Chondrocyte (in vitro differentiated cells): ENCODE measurements at places on chromosomes 16 and 17. TPM values are rescaled to one million over a fixed set of nuclear protein-coding genes. Genes with fewer than 3 reads are reported as not detected.

DNA sequence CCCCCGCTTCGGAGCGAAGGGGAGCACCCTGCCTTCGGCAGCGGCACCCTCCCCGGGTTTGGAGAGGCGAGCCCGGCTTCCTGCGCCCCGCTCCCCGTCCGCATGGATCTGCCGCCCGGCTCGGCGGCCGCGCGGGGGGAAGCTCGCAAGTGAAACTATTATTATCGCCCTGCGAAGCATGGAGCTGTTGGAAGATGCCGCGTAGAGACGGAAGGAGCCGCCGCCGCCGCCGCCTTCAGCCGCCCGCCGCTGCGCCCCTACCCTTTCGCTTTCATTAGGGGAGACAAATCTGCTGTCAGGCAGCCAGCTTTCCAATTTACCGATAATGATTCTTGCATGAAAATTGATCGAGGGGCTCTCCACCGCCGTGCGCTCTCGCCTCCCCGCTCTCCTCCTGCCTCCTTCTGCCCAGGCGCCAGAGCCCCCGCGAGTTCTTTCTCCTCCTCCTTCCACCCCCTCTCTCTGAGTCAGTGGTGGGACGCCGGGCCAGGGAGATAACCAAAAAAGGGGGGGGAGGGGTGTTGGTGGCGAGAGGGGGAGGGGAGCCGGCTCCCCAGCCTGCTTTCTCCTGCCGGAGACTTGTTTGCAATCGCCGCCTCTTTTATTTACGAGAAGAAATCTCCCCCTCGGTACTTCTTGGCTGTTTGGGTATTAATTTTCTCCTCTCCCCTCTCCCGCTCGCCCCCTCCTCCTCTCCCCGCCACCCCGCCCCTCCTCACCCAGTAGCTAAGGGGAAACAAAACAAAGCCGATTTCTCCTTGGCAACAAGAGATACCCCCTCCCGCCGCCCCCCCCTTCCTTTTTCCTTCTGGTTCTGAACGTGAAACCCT lies 58.0 kb upstream of the GSE1 start:
- DNase-seq, result no peak

DNA sequence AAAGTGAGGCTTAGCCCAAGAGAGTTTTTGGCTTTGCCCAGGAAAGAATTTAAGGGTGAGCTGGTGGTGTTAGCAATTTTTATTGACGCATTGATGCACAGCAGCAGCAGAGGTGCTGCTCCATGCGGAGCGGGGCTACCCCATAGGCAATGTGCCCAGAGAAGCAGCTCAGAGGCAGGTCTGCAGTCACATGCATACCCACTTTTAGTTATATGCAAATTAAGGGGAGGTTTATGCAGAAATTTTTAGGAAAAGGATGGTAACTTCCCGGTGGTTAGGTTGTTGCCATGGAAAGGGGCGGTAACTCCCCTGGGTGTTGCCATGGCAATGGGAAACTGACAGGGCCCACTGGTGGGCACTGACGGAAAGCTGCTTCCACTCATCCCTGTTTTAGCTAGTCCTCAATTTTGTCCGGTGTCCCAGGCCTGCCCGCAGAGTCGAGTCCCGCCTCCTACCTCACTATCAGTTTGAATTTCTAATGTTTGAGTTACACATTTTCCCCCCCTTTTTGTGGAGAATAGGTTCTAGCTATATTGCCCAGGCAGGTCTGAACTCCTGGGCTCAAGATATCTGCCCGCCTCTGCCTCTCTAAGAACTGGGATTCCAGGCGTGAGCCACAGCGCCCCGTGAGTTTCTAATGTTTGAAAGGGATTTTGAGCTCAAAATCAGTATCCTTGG lies 10.4 kb upstream of the GJD3 start:
- DNase-seq, result no peak

Gene CCL18
- total RNA-seq, result not detected in 3 replicates

- peak; percentile 90 for DNase-seq
Observed at GRCh38 chr17:31696184-31696602, 162.9 kb downstream of the COPRS start.

GRCh38 chr17:44105941-44106340 lies 17.5 kb downstream of the HDAC5 start:
- DNase-seq, result no peak

- DNase-seq, result no peak
Observed at GRCh38 chr17:69207151-69207550, 21.5 kb downstream of the ABCA10 start.

Gene SCNN1B
- not detected in 3 replicates for total RNA-seq

Gene TBC1D26
- 0.28 to 1.1 TPM in 2 of 3 replicates, not detected in the other for total RNA-seq

DNA sequence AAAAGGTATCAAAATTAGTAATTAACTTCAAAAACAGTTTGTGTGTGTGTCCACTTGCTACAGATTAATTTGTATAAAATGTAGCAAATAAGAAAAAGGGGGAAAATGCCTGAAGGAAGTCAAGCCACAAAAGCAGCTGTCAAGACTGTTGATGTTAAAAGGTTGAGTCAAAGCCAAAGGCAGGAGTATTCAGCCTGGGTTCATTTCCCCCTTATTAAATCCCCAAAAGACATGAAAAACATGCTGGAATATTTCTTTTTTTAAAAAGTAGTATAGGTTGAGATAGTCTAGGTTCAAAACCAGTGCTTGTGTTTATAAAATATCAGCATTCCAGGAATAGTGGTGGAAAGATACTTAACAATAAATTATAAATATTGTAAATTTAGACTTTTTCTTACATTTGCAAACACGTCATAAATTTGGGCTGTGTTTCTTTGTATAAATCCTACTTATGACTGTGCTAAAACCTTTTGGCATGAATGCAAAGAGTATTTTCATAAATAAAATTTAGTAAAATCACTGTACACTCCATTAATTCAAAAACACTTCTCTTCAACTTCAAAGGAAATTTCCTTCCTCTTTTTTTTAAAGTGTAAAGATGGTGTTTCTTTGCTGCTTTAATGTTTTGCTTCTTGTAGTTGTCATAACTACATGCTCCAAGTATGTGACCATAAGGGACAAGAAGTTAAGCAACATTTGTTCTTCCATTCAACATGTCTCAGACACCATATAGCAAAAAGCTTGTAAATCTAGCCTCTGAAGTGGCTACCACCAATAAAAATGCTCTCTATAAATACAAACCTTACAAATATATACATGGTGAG lies 72.0 kb downstream of the SKAP1 start:
- no peak for DNase-seq

- no peak for DNase-seq
Observed at GRCh38 chr16:24253192-24253591, 2.9 kb upstream of the CACNG3 start.

DNA sequence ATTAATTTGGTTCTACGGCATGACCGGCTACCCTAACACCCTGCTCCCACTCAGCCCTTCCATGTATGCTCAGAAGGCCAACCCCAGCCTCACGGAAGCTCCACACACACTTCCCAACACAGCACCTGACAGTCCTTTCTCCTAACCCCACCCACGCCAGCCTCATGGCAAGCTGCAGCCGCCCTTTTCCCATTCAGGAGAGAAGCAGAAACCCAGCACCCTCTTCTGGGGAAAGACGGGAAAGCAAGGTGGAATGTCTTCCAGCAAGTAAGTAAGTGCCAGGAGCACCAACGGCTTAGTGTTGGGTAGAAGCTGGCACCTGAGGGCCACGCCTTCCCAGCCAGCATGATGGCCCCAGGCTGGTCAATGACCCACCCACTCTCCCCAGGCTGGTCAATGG lies 32.1 kb downstream of the ABR start:
- DNase-seq, result no peak
